ENCODE measurements at places on chromosomes 3 and 15. TPM values are rescaled to one million over a fixed set of nuclear protein-coding genes. Genes with fewer than 3 reads are reported as not detected.

GRCh38 chr15:62979252-62979651, 63.3 kb upstream of the TPM1 start:
- H3K4me3 ChIP-seq = no peak overlapping the region
- no peak overlapping the region for H3K27ac ChIP-seq
- H3K27me3 ChIP-seq = peaks cover 7% of the 10 kb centered on the region
- no peaks in the 10 kb centered on the region for H3K4me1 ChIP-seq
- H3K36me3 ChIP-seq = no peaks in the 10 kb centered on the region

- no peaks in the 10 kb centered on the region for H3K36me3 ChIP-seq
- H3K4me3 ChIP-seq = no peak overlapping the region
- H3K27me3 ChIP-seq = no peaks in the 10 kb centered on the region
- H3K27ac ChIP-seq = no peak overlapping the region
- peaks cover 17% of the 10 kb centered on the region for H3K4me1 ChIP-seq
Observed at GRCh38 chr3:127804141-127804540, 18.2 kb downstream of the MGLL start.

DNA sequence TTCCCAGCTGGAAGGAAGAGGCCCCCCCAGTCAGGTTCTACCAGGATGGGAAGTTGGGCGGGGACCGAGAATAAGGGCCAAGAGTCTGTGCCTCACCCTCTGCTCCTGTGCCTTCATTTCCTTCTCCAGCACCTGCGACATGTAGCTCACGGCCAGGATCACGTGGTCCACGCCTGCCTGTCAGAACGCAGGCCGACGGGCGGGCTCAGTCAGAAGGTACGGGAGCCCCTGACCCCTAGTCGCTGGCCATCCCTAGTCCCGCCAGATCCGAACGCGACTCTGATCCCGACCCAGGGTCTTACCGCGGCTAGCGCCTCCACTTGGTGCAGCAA, 489 bp downstream of the GMPPB start:
- DNase-seq = peak; percentile 42
- peak overlapping the region; percentile 92 for H3K4me3 ChIP-seq
- peak overlapping the region; percentile 93 for H3K27ac ChIP-seq
- H3K27me3 ChIP-seq = peaks cover 11% of the 10 kb centered on the region

GRCh38 chr15:94930960-94931359, 699.6 kb downstream of the MCTP2 start:
- H3K4me1 ChIP-seq = no peaks in the 10 kb centered on the region
- peaks cover 7% of the 10 kb centered on the region for H3K27me3 ChIP-seq
- no peak overlapping the region for H3K4me3 ChIP-seq
- no peaks in the 10 kb centered on the region for H3K36me3 ChIP-seq
- DNase-seq = no peak
- no peak overlapping the region for H3K27ac ChIP-seq

- H3K4me3 ChIP-seq = no peak overlapping the region
- H3K27me3 ChIP-seq = peaks cover 4% of the 10 kb centered on the region
- H3K36me3 ChIP-seq = peaks cover 3% of the 10 kb centered on the region
- H3K27ac ChIP-seq = no peak overlapping the region
- H3K4me1 ChIP-seq = no peaks in the 10 kb centered on the region
Observed at GRCh38 chr15:27796405-27797320, 302.5 kb downstream of the OCA2 start.

DNA sequence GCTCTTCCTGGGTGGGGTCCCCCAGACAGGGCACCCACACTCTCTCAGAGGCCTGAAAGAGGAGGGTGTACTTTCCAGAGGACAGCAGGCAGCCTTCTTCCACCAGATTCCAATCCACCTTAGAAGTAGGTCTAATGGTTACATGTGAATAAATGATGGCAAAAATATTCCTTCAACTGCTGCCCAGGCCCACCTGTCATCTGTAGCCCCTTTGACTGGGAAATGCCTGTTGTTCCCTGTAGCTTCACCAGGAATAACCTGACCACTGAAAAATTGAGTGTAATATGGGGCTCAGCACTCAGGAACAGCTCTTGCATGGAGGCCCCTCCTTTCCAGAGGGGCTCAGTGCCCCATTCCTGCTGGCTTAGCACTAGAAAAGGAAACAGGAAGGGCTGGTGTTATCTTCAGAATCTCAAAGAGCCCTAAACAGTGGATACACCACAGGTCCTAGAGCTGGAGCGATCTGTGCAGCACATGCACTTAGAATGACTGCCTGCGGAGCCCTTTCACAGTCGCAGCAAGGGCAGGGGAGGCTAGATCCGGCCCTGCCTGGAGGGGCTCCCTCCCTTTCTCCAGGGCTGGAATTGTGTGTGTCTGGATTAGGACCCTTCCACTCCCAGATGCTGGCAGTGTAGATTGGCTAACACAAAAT, 32.1 kb downstream of the SLC22A14 start:
- no peak overlapping the region for H3K4me3 ChIP-seq
- H3K4me1 ChIP-seq = no peaks in the 10 kb centered on the region
- no peaks in the 10 kb centered on the region for H3K36me3 ChIP-seq
- no peak overlapping the region for H3K27ac ChIP-seq
- peaks cover 2% of the 10 kb centered on the region for H3K27me3 ChIP-seq

- no peak overlapping the region for H3K27ac ChIP-seq
- no peak overlapping the region for H3K4me3 ChIP-seq
- H3K27me3 ChIP-seq = peaks cover 1% of the 10 kb centered on the region
- H3K4me1 ChIP-seq = no peaks in the 10 kb centered on the region
- H3K36me3 ChIP-seq = no peaks in the 10 kb centered on the region
- DNase-seq = no peak
Observed at GRCh38 chr3:149407898-149408297, 30.4 kb upstream of the TM4SF1 start.

The CLDN16 gene
- not detected for polyA plus RNA-seq

The FBXW12 gene
- polyA plus RNA-seq = not detected

The RAB7A gene
- polyA plus RNA-seq = 244 TPM

The SLC35G2 gene
- polyA plus RNA-seq = not detected

The GTPBP8 gene
- 28.3 TPM for polyA plus RNA-seq

The CLDN1 gene
- polyA plus RNA-seq = not detected

All from immature natural killer cell (primary cell).